ENCODE measurements at places on chromosomes 13 and 19.

DNA sequence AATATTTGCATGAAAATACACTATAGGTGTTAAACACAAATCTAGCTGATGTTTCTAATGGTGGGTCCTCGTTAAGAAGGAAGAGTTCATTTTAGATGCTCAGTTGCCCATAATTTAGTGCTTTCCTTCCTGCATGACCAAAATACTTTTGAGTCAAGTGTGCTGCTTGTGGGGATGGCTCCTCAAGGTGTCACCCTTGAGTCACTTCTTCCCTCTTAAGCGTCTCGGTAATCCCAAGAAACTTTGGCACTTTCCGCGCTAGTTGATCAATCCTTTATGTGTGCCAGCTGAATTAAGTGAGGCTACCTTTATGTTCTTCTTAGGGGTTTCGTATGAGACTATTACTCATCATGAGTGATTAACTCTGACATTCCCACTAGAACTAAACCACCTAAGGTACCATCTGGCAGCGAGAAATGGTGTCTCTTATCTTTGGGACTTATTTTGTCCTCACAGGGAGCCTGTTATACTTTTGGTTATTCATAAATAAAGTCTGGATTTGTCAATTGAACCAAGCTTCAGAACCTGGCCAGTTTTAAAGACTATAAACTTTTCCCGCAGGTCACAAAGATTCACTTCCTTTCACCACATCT lies 106.8 kb downstream of the NHLRC3 start:
- peak; percentile 64 for DNase-seq

GRCh38 chr13:111372651-111373425 lies 52.4 kb downstream of the TEX29 start:
- no peak for DNase-seq

- DNase-seq, result no peak
Measured at GRCh38 chr13:40456979-40457553, 209.4 kb downstream of the FOXO1 start.

GRCh38 chr13:85847012-85847411 lies 47.8 kb upstream of the SLITRK6 start:
- DNase-seq, result no peak

DNA sequence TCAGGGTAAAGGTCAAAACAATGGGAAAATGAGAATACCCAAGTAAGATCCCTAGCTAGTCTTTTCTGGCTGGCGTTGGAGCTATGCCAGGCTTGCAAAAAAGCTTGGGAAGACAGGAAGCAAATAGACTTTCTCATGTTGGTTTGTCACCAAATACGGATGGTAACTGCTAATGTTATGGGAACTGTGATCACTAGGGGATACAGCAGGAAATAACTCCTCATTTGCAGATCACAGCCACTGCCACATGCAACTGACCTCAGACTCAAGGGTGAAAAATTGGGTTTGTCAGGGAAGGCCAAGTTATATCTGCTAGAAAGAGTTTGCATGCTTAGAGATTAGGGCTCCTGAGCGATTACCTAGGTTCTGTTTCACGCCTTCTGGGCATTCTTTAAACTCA lies 162.9 kb downstream of the NHLRC3 start:
- DNase-seq, result peak; percentile 1

DNA sequence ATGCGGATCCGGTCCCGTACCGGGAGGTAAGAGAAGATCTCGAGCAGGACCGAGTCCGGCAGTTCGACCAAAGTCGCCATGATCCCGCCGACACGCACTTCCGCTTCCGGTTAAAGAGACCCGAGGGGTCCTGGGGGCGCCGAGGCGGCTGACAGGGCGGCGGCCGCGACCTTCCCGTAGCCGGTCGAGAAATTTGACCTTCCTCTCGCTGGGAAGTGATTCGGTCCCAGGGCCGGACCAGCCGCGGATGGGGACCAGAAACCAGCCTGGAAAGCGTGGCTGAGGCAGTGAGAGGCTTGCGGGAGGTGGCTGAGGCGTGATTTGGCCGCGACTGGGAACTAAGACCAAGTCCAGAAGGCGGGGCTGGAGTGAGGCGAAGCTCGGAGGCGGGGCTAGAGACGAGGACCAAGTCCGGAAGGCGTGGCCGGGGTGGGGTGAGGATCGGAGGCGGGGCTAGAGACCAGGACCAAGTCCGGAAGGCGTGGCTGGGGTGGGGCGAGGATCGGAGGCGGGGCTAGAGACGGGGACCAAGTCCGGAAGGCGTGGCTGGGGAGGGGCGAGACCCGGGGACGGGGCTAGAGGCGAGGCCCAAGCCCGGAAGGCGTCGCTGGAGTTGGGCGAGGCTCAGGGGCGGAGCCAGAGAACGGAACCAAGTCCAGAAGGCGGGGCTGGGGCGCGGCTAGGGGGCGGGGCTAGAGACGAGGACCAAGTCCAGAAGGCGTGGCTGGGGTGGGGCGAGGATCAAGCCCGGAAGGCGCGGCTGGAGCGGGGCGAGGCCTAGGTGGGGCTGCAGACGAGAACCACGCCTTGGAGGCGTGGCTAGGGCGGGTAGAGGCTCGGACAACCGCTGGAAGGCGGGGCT lies at the start of gene FBXL12:
TSS of gene FBXL12 (minus strand) at position 346 of the 862 bp plus-strand sequence. CDS start at position 80, 266 bp downstream.
- DNase-seq, result peak; percentile 100

GRCh38 chr19:51398096-51398704 lies 7.8 kb upstream of the C19orf84 start:
- peak; percentile 42 for DNase-seq

GRCh38 chr13:43368003-43368402 lies 344.6 kb downstream of the DNAJC15 start:
- DNase-seq, result peak; percentile 51

GRCh38 chr13:51845574-51846318 lies 769 bp upstream of the TMEM272 start:
- no peak for DNase-seq

GRCh38 chr19:7340959-7341837 lies 7.5 kb upstream of the ARHGEF18 start:
- peak; percentile 74 for DNase-seq

DNA sequence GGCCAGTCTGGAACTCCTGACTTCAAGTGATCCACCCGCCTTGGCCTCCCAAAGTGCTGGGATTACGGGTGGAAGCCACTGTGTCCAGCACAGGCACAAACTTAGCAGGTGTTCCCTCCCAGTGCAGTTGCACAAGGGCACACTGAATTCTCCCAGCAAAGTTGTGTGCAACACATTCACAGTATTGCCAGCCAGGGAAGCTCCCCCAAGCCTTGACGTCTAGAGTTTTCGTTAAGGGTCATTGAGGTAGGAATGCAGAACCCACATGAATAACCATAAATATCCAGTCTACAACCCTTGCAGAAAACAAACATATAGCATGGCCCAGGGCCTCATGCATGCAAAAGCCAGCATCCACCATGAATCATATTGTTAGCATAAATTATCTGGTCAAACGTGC lies 3.3 kb upstream of the AURKC start:
- no peak for DNase-seq

DNA sequence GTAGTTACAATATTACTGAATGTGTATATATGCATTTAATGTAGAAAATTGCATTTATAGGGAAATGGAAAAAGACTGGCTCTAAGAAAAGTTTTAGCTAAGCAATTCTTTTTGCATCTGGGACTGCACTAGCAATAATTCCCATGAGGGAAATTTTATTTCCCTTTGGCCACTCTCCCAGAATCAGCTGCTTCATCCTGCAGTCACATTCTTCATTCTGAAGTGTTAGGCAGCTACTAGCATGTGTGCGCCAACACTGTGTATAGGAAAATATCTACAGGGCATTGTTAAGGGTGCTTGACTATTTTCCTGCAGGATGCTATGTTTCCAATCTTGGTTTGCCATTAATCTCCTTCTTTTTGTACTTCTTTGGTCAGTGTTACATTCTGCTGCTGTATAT lies 312.8 kb upstream of the PCDH20 start:
- DNase-seq, result no peak
